ENCODE measurements at places on chromosomes 4 and X. TPM values are rescaled to one million over a fixed set of nuclear protein-coding genes. Genes with fewer than 3 reads are reported as not detected.
A peak's percentile ranks its signal among the peaks of the same experiment; 100 is the strongest.

DNA sequence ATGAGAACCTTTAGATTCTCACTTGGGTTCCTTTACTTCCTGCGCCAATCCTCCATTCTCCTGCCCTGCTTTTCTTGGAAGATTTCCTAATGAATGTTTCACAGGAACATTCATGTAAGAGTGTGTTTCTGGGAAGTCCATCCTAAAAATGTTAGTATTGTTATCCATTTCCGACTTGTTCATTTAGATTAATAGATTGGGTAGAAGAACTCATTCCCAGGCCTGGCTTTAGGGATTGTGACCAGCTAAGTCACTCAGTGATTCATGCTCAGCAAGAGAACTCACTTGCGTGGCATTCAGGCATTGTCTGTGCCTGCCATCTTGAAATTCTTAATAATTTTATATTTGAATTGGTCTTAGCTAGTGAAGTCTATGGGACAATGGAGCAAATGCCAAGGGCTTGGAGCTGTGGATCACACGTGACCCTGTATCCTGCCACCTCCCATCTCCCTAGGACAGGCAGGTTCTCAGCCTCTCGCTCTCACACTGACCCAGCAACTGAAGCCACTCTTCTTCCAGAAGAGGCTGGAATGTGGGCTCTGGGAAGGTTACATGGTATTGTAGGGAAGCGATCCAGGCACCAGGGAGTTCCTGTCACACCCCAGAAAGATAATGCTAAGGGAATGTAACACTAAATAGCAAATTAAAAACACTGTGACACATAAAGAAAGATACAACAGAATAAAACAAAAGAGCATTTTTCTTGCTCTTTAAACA is 562.1 kb downstream of the TMA16 start:
- no peaks in the 10 kb centered on the region for H3K4me1 ChIP-seq
- no peak for DNase-seq
- no peak overlapping the region for H3K4me3 ChIP-seq
- no peak overlapping the region for H3K27ac ChIP-seq
- no peaks in the 10 kb centered on the region for H3K27me3 ChIP-seq

GRCh38 chr4:122716825-122717448 is 15.6 kb upstream of the BBS12 start:
- peak; percentile 67 for DNase-seq
- H3K27ac ChIP-seq, result no peak overlapping the region
- no peaks in the 10 kb centered on the region for H3K4me1 ChIP-seq
- H3K4me3 ChIP-seq, result no peak overlapping the region

DNA sequence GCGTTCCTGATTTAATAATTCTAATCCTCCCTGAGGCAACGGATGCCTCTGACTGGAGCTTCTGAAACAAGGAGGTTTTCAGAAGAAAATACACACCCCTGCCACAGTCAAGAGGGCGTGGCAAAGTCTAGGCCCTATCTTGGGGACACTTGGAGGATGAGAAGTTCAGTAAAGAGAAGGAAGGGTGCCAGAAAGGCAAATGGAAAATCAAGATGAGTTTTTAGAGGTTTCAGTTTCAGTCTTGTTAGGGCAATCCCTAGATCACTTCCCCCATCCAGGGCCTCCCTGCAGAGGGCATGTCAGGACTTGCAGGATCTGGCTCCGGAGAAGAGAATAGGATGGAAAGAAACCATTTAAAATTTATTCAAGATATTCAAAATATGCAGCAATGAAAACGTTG is 28.5 kb upstream of the FGF2 start:
- DNase-seq, result no peak
- peak overlapping the region; percentile 9 for H3K27ac ChIP-seq
- H3K4me1 ChIP-seq, result no peaks in the 10 kb centered on the region
- no peaks in the 10 kb centered on the region for H3K27me3 ChIP-seq
- H3K4me3 ChIP-seq, result no peak overlapping the region

DNA sequence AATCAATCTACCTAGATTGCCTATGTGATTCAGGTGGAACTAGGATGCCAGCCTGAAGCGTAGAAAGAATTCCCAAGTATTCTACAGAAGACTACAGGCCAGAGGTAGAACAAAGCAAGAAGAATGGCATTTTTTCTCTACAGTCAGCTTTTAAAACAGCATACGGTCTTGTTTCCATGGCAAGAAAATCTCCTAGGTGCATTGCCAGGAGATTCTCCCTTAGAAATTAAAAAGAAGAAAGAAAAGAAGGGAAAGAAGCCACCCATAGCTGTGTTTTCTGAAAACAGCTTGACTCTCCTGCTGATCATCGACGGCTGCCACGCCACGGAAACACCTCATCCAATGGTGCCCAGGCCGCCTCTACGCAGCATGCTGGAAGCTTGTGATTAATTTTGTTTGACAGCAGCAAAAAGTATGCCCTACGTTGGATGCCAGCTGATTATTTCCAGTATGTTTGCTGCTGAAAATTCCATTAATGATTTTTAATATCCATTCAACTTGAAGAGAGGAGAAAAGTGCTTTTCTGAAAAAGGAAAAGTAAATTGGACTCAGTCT is 24.1 kb downstream of the ANK2 start:
- DNase-seq, result no peak
- no peaks in the 10 kb centered on the region for H3K4me1 ChIP-seq
- no peaks in the 10 kb centered on the region for H3K27me3 ChIP-seq
- H3K36me3 ChIP-seq, result no peaks in the 10 kb centered on the region

DNA sequence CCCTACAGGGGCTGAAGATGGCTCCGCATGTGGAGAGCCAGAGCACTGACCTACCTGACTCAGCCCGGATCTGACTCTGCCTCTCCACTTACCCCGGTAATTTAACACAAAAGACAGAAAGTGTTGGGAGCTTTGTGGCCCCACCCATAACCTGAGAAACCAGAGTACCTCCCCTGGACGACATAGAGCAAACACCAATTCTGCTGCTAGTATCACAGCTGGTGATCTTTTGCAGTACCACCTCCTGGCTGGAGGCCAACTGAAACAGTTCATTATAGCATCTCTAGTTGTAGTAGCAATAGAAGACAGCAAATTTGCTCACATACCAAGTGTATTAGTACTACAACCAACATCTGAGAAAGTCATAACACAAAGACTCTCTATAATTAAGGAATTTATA is 443.9 kb downstream of the KLHL4 start:
- H3K4me1 ChIP-seq, result no peaks in the 10 kb centered on the region
- H3K4me3 ChIP-seq, result no peak overlapping the region
- H3K27ac ChIP-seq, result no peak overlapping the region
- no peaks in the 10 kb centered on the region for H3K27me3 ChIP-seq
- DNase-seq, result no peak

DNA sequence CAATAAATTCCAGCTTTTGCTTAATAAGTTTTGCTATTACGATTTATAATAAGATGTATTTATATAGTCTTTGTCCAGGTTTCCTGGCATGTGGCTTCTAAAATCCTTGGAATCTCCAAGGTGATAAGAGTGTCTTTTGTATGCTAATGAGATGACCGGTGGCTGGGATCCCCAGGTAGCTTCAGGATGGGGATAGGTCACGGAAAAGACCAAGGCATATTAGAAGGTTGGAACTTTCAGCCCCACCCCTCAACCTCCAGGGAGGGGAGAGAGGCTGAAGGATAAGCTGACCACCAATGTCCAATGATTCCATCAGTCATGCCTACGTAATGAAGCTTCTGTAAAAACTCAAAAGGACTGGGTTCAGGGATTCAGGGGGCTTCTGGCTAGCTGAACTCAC is 41.7 kb downstream of the SMIM20 start:
- DNase-seq, result no peak
- H3K27ac ChIP-seq, result no peak overlapping the region
- no peaks in the 10 kb centered on the region for H3K36me3 ChIP-seq

- H3K4me1 ChIP-seq, result no peaks in the 10 kb centered on the region
- DNase-seq, result no peak
- no peaks in the 10 kb centered on the region for H3K27me3 ChIP-seq
- no peak overlapping the region for H3K27ac ChIP-seq
- H3K36me3 ChIP-seq, result no peaks in the 10 kb centered on the region
- no peak overlapping the region for H3K4me3 ChIP-seq
Observed at GRCh38 chr4:25704516-25704915, 48.9 kb downstream of the SLC34A2 start.

DNA sequence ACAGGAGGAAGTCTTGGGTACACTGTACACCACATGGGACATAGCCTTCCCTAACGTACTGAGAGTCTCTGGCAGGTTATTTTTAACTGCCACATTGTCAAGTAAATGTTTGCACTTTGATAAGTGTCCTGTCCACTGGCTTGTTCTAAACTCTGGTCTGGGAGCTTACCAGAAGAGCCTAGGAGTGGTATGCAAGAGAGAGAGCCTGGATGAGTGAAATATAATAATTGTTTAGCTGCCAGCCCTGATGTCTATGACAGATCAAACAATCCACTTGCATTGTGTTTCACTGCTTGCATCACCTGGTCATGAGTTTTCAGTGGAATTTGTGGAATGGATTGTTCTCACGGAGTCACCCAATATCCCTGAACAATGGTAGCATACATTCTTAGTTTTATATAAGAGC is 91.6 kb downstream of the SHROOM3 start:
- no peaks in the 10 kb centered on the region for H3K36me3 ChIP-seq
- DNase-seq, result no peak
- no peak overlapping the region for H3K4me3 ChIP-seq
- H3K27me3 ChIP-seq, result no peaks in the 10 kb centered on the region

Gene EMCN
- 53.3 TPM for total RNA-seq

Gene AFP
- total RNA-seq, result not detected

Gene PRRG3
- 1.1 TPM for total RNA-seq

Gene TLR2
- 102 TPM for total RNA-seq

Gene LYAR
- 18.0 TPM for total RNA-seq

Data from lower lobe of right lung (tissue), 2 donors.